ENCODE measurements at places on chromosomes 6 and 20. TPM values are rescaled to one million over a fixed set of nuclear protein-coding genes. Genes with fewer than 3 reads are reported as not detected.

The WFDC5 gene
- total RNA-seq = not detected

The TINAG gene
- total RNA-seq = not detected

The DNMT3B gene
- total RNA-seq = 1.1 TPM

The LY6G6C gene
- total RNA-seq = not detected

The LHFPL5 gene
- not detected for total RNA-seq

The MAP3K4 gene
- 25.7 TPM for total RNA-seq

The CCN5 gene
- 8.8 TPM for total RNA-seq

The SALL4 gene
- total RNA-seq = under 0.01 TPM

The TSHZ2 gene
- total RNA-seq = 0.63 TPM

The NELFCD gene
- 47.3 TPM for total RNA-seq

The ULBP2 gene
- total RNA-seq = 1.9 TPM

The MDFI gene
- 0.26 TPM for total RNA-seq

The FAM209B gene
- not detected for total RNA-seq

The ZC3H12D gene
- 0.16 TPM for total RNA-seq

The EPB41L2 gene
- 68.6 TPM for total RNA-seq

The TBC1D32 gene
- 10.1 TPM for total RNA-seq

The OR12D3 gene
- total RNA-seq = not detected

The HEY2 gene
- total RNA-seq = not detected

The CST2 gene
- not detected for total RNA-seq

The BIRC7 gene
- total RNA-seq = not detected

The XKR7 gene
- not detected for total RNA-seq

The SLPI gene
- total RNA-seq = 2.8 TPM

The CRISP3 gene
- not detected for total RNA-seq

The METTL24 gene
- 0.16 TPM for total RNA-seq

Measured in bronchial smooth muscle cell (primary cell).